ENCODE measurements at places on chromosomes 16 and 17. TPM values are rescaled to one million over a fixed set of nuclear protein-coding genes. Genes with fewer than 3 reads are reported as not detected.

The AXIN2 gene
- 0.95 TPM for total RNA-seq

The TBC1D26 gene
- total RNA-seq: not detected

The HBQ1 gene
- 5.7 TPM for total RNA-seq

The CNGB1 gene
- total RNA-seq: 0.40 TPM

The KRTAP4-6 gene
- total RNA-seq: not detected

The KRTAP4-1 gene
- total RNA-seq: 0.25 TPM

The SYNGR3 gene
- 8.2 TPM for total RNA-seq

The CHD9NB gene
- total RNA-seq: 1.4 TPM

The ITGAX gene
- 1.4 TPM for total RNA-seq

The RAB37 gene
- total RNA-seq: 1.4 TPM

The C16orf92 gene
- not detected for total RNA-seq

The ACE gene
- 0.64 TPM for total RNA-seq

The CIITA gene
- 0.15 TPM for total RNA-seq

The SEPTIN1 gene
- total RNA-seq: 0.58 TPM

The NMRAL1 gene
- total RNA-seq: 48.1 TPM

The SERPINF2 gene
- 2.2 TPM for total RNA-seq

The IGF2BP1 gene
- 85.4 TPM for total RNA-seq

The ANKRD40CL gene
- total RNA-seq: not detected

The RHBDF1 gene
- total RNA-seq: 25.8 TPM

The CD300LB gene
- 0.03 TPM for total RNA-seq

The SLC5A10 gene
- 0.23 TPM for total RNA-seq

The ZG16B gene
- total RNA-seq: 1.2 TPM

The PRR35 gene
- 0.18 TPM for total RNA-seq

The C17orf78 gene
- not detected for total RNA-seq

The MRPL27 gene
- 162 TPM for total RNA-seq

The MT1B gene
- total RNA-seq: not detected

The MT1E gene
- not detected for total RNA-seq

The ZNF48 gene
- 13.0 TPM for total RNA-seq

The SMIM36 gene
- not detected for total RNA-seq

The IL4R gene
- total RNA-seq: 37.0 TPM

The HOXB4 gene
- total RNA-seq: 0.20 TPM

The TMEM92 gene
- 25.8 TPM for total RNA-seq

The CCL14 gene
- not detected for total RNA-seq

The NPB gene
- 0.51 TPM for total RNA-seq

The ADAT1 gene
- 37.3 TPM for total RNA-seq

The NTN1 gene
- 0.38 TPM for total RNA-seq

The RAC3 gene
- 35.8 TPM for total RNA-seq

The CYLD gene
- total RNA-seq: 13.0 TPM

The ZNF785 gene
- total RNA-seq: not detected

The ABCC12 gene
- 0.09 TPM for total RNA-seq

The CDK5R1 gene
- 3.8 TPM for total RNA-seq

The MT1M gene
- total RNA-seq: not detected

The TPSG1 gene
- 0.13 TPM for total RNA-seq

The CLEC18A gene
- total RNA-seq: 0.06 TPM

The EPX gene
- not detected for total RNA-seq

The ZCCHC14 gene
- total RNA-seq: 9.7 TPM

The ZNRF1 gene
- total RNA-seq: 23.7 TPM

The TEKT3 gene
- not detected for total RNA-seq

The TMEM100 gene
- not detected for total RNA-seq

The NEUROD2 gene
- not detected for total RNA-seq

The SOX15 gene
- 0.39 TPM for total RNA-seq

Measured in A549 treated with CORT108297 at 1 μM for 4 hours (cell line).